Activated CD4-positive, alpha-beta memory T cell treated with anti-CD3 and anti-CD28 coated beads for 36 hours (primary cell): ENCODE measurements at places on chromosomes 1 and 21. TPM values are rescaled to one million over a fixed set of nuclear protein-coding genes. Genes with fewer than 3 reads are reported as not detected.

- no peak overlapping the region for H3K27ac ChIP-seq
- H3K27me3 ChIP-seq: no peaks in the 10 kb centered on the region
- H3K4me1 ChIP-seq: peaks cover 13% of the 10 kb centered on the region
- peaks cover 10% of the 10 kb centered on the region for H3K36me3 ChIP-seq
These were observed 12.1 kb upstream of the LRP8 start for GRCh38 chr1:53339736-53340635.

DNA sequence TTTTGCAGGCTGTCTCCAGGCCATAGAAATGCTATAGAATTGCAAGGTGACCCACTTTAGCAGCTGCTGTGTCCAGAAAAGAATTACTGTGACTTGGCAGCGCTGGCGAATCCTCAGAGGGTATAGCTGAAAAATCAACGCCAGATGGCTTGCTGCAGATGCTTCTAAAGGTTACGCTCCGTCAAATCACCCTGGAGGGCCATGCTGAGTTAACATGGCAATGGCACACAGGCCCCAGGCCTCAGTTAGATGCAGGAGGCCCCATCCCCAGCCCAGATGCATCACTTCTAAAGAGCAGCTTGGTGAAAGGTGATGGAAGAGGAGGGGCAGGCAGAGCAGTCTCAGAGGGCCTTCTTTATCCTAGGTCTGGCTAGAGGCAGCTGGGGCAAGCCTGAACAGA is 18.0 kb downstream of the KIAA1614 start:
- H3K27ac ChIP-seq: no peak overlapping the region
- H3K4me1 ChIP-seq: no peaks in the 10 kb centered on the region
- DNase-seq: no peak
- H3K36me3 ChIP-seq: no peaks in the 10 kb centered on the region
- H3K27me3 ChIP-seq: peaks cover 2% of the 10 kb centered on the region

Gene ASAP3
- total RNA-seq: 0.58 TPM

DNA sequence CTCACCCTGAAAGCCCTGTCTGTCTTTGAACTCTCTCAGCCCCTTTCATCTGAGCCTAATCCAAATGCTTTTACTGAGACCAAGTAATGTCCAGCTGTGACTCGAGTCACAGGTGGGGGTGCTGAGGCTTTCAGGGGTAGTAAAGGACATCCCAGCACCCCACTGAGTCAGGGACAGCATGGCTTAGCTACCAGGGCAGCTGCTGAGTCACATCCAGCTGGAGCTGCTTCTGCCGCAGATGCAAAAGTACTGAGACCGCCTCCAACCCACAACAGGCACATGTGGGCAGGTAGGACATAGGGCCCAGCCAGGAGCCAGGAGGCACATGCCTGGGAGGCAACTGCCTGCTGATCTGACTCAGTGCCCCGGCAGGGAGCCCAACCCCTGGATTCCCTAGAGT is 6.7 kb upstream of the VSIG8 start:
- peaks cover 14% of the 10 kb centered on the region for H3K4me1 ChIP-seq
- no peaks in the 10 kb centered on the region for H3K36me3 ChIP-seq
- H3K27ac ChIP-seq: no peak overlapping the region
- peak; percentile 49 for DNase-seq
- no peaks in the 10 kb centered on the region for H3K27me3 ChIP-seq

Gene APCS
- total RNA-seq: not detected

- no peak for DNase-seq
- no peak overlapping the region for H3K27ac ChIP-seq
- H3K4me1 ChIP-seq: no peaks in the 10 kb centered on the region
- no peaks in the 10 kb centered on the region for H3K27me3 ChIP-seq
- H3K4me3 ChIP-seq: no peak overlapping the region
- H3K36me3 ChIP-seq: peaks cover 19% of the 10 kb centered on the region
These were observed 39.6 kb downstream of the ATG4C start for GRCh38 chr1:62823556-62823955.

Gene LORICRIN
- not detected for total RNA-seq

DNA sequence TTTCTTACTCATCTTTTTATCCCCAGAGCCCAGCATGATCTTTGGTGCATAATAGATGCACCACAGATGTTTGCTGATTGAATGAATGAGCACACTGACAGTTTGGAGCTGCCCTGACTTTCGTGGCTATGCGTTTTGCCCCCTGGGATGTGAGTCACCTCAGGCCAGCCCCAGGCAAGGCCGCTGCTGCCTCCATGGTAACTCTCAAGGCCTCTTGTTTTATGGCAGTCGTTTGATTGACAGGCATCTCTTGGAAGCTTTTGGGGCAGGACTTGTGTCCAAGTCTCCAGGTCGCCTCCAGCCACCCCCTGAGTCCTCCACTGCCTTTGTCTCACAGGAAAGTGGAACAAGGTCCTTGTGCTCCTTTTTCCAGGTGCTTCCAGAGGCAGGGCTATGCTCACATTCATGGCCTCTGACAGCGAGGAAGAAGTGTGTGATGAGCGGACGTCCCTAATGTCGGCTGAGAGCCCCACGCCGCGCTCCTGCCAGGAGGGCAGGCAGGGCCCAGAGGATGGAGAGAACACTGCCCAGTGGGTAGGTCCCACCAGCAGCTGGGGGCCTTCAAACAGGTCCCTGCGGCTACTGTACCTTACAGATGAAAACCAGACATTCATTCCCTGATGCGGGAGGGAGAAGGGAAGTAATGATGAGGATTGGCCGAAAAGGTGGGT is 11.2 kb downstream of the PSEN2 start:
- H3K27ac ChIP-seq: peak overlapping the region; percentile 92
- no peaks in the 10 kb centered on the region for H3K27me3 ChIP-seq
- H3K36me3 ChIP-seq: no peaks in the 10 kb centered on the region
- DNase-seq: peak; percentile 22

- no peaks in the 10 kb centered on the region for H3K36me3 ChIP-seq
- no peak overlapping the region for H3K4me3 ChIP-seq
- no peak for DNase-seq
- H3K4me1 ChIP-seq: no peaks in the 10 kb centered on the region
- no peaks in the 10 kb centered on the region for H3K27me3 ChIP-seq
These were observed 22.1 kb upstream of the JUN start for GRCh38 chr1:58805716-58806571.

DNA sequence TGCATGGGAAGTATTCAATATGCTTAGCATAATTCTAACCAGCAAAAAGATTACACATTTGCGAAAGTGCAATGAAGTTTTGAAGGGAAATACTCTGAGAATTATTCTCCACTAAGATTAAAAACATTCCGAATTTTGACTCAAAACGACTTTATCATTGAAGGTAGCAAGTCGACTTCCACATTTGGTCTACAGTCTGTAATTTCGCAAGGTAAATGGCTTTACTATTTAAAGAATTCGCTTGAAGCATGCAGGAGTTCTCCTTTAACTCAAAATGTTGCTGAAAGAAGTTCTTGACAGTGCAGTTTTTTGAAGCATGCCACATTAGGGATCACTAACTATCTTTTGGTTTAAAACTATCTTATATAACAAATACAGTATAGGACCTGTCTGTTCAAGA is 161.0 kb upstream of the HP1BP3 start:
- peaks cover 3% of the 10 kb centered on the region for H3K36me3 ChIP-seq
- DNase-seq: no peak
- H3K27ac ChIP-seq: no peak overlapping the region
- H3K4me1 ChIP-seq: no peaks in the 10 kb centered on the region

GRCh38 chr1:220410611-220411010 is 117.3 kb upstream of the MARK1 start:
- H3K36me3 ChIP-seq: no peaks in the 10 kb centered on the region
- no peak for DNase-seq
- H3K27me3 ChIP-seq: peaks cover 8% of the 10 kb centered on the region
- H3K4me1 ChIP-seq: no peaks in the 10 kb centered on the region

- H3K36me3 ChIP-seq: peaks cover 5% of the 10 kb centered on the region
- no peaks in the 10 kb centered on the region for H3K27me3 ChIP-seq
- no peak overlapping the region for H3K4me3 ChIP-seq
- no peak overlapping the region for H3K27ac ChIP-seq
- H3K4me1 ChIP-seq: no peaks in the 10 kb centered on the region
- peak; percentile 20 for DNase-seq
These were observed 12.5 kb upstream of the GUCA2A start for GRCh38 chr1:42176902-42177519.

DNA sequence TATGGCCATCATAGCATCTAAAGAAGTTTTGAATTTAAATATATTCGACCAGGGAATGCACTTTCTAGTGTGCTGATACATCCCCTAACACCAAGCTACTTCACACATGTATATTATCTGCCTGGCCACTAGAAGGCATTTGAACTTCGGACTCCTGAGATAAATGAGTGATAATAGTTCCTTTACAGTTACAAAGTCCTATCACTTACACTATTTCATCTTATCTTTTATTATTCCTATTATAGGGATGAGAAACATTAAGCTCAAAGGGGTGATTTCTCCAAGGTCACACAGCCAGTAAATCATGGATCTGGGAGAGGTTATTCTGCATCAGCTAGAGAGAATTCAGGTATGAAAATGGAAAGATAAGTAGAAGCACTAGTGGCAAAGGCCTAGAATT is 40.3 kb downstream of the GPATCH2 start:
- no peaks in the 10 kb centered on the region for H3K4me1 ChIP-seq
- H3K36me3 ChIP-seq: no peaks in the 10 kb centered on the region
- H3K27me3 ChIP-seq: no peaks in the 10 kb centered on the region
- H3K27ac ChIP-seq: no peak overlapping the region
- no peak for DNase-seq
- H3K4me3 ChIP-seq: no peak overlapping the region

DNA sequence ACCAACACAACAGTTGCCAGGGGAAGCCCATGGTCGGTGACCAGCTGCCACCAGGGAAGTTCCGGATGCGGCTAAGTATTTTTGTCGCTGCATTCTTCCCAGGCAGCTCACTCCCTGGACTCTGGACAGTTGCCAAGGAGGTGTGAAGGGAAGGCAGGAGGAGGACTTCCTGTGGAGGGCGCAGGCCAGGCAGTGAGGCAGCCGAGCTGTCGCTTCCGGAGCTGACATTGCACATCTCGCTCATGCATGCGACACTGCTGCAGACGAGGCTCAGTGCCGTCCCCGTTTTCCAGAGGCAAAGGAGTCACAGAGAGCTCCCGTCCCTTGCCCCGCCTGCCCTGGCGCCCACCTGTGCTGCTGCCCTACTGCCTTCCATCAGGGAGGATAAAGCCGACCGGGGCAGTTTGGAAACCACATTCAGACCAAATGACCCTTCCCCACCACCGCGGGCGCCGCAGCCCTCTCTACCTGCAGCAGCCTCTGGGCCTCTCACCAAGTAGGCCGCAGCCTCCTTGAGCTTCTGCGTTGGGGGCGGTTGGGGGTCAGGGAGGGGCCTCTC is 81.4 kb downstream of the NENF start:
- peaks cover 12% of the 10 kb centered on the region for H3K4me1 ChIP-seq
- H3K4me3 ChIP-seq: no peak overlapping the region
- H3K27me3 ChIP-seq: peaks cover 58% of the 10 kb centered on the region
- H3K27ac ChIP-seq: no peak overlapping the region
- no peaks in the 10 kb centered on the region for H3K36me3 ChIP-seq
- peak; percentile 45 for DNase-seq

DNA sequence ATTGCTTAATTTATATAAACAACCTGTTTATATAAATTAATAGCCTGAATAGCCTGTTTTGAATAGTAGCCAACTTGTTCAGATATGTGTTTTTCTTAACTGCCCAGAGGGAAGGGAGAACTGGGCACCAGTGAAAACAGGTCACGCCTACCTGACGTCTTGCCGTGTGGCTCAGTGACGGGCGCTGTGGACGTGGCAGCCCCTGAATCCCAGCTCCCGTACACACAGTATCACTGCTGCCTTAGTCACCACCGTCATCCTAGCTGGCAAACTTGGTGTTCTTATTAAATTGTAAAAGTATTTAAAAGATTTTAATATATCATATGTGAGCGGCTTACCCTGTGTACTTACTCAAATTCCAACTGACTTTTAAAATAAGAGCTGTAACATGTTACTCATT is 35.4 kb upstream of the TRAPPC10 start:
- no peak overlapping the region for H3K27ac ChIP-seq
- no peak overlapping the region for H3K4me3 ChIP-seq
- H3K27me3 ChIP-seq: no peaks in the 10 kb centered on the region
- no peak for DNase-seq
- H3K36me3 ChIP-seq: peaks cover 5% of the 10 kb centered on the region

DNA sequence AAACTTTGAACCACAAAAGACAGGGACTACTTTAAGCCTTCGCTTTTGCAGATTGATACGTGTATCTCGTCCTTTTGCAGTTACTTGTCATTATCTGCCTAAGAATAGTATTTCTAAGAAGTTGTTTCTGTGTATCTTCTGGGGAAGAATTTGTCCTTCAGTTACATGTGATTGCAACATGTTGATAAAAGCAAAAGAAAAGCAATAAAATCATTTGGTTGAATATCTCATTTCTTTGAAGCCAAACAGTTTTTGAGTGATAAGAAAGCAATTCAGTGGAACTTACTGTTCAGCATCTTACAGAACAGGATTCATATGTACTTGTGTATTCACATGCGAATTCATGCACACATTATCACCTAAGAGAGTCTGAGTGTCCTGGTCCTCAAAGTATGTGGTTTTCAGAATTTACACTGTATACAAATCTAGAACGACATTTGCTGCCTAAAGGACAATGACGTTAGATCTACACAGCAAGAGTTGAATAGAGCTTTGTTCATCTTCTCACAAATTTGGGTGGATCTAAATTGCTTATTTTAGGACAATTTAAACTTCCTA is 66.7 kb upstream of the MRPS6 start:
- peaks cover 19% of the 10 kb centered on the region for H3K4me1 ChIP-seq
- H3K27ac ChIP-seq: no peak overlapping the region
- H3K4me3 ChIP-seq: no peak overlapping the region
- no peak for DNase-seq

DNA sequence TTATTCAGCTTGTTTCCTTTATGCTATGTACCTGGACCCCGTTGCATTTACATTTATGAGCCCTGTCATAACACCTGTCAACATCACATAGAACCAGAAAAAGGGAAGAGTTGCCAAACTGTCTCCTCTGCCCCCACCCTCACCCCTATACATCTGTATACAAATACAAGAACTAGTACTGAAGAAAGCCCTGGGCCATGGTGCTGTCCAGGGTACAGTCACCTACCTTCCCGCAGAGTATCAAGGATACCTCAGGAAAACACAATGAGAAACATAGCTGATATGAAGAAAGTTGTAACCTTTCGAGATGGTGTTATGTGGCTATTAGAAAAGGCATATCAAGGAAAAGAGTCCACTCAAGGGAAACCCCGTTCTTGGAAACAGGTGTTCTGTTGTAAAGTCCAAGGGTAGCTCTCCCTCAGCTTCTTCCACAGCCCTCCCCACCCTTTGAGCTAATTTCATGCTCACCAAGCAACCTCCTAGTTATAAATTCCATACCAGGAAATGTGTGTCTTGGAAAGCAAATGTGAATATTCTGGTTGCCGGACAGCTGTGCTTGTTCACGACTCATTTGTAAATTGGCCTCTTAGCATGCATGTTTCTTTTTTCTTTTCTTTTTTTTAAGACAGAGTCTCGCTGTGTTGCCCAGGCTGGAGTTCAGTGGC is 16.7 kb upstream of the AVPR1B start:
- DNase-seq: no peak
- no peak overlapping the region for H3K4me3 ChIP-seq
- no peak overlapping the region for H3K27ac ChIP-seq
- peaks cover 15% of the 10 kb centered on the region for H3K27me3 ChIP-seq

Gene EFNA1
- 0.24 TPM for total RNA-seq

DNA sequence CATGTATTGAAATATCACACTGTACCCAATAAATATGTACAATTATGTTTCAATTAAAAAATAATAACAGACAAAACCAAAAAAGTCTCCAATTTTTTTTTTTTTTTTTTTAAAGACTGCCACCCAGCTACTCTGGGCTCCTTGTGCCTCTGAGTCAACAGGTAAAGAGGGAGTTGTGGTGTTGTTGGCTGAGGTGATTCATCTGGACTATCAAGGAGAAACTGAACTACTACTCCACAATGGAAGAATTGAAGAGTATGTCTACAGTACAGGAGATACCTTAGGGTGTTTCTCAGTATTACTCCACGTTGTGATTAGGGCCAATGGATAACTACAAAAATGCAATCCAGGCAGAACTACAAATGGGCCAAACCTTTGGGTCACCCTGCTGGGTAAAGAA is 67.9 kb downstream of the SCMH1 start:
- peaks cover 18% of the 10 kb centered on the region for H3K36me3 ChIP-seq
- no peaks in the 10 kb centered on the region for H3K27me3 ChIP-seq
- H3K27ac ChIP-seq: no peak overlapping the region
- no peak overlapping the region for H3K4me3 ChIP-seq
